Cerebellar cortex (tissue), 1 donor: ENCODE measurements at places on chromosomes 3 and 15.
A peak's percentile ranks its signal among the peaks of the same experiment; 100 is the strongest.

GRCh38 chr15:52730173-52730572 is 51.0 kb upstream of the ATOSA start:
- DNase-seq, result no peak

DNA sequence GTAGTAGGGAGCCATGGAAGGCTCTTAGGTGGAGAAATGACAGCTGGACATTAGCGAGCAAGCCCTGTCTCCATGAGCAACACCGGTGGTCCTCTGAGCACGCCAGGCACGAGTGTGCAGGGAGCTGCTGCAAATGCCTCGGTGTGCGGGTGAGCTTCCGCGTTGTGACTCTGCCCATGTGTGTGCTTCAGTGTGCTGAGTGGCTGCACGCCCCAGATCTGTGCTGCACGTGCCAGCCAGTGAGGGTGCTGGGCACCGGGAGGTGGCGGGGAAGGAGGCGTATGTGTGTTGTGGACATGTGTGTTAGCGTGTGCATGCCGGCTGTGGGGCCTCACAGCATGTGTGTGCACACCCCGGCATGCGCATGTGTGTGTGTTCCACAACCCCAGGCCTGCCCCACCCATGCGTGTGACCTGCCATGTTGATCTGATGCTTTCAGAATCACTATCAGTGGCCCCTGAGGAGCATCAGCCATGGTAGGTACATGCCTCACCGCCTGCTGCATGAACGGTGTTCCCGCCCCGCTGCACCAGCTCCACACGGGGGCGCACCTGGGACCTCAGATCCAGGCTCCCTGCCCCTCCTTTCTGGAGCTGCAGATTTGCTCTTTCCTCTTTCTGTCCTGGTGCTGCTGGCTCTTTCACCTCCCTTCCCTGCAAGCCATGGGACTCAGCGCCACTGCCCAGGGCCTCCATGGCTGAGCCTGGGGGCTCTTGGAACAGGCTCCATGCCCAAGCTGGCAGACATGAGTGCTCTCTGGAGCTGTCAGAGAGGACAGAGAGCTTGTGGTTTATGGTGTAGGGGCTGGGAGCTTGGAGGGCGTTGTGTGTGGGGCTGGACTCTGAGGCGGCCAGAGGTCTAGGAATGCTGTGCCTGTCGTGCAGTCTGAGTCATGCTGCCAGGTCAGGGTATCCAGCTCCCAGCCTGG is 169.4 kb downstream of the TBC1D2B start:
- DNase-seq, result peak; percentile 76

GRCh38 chr15:70035719-70036077 is 62.0 kb downstream of the TLE3 start:
- DNase-seq, result no peak

DNA sequence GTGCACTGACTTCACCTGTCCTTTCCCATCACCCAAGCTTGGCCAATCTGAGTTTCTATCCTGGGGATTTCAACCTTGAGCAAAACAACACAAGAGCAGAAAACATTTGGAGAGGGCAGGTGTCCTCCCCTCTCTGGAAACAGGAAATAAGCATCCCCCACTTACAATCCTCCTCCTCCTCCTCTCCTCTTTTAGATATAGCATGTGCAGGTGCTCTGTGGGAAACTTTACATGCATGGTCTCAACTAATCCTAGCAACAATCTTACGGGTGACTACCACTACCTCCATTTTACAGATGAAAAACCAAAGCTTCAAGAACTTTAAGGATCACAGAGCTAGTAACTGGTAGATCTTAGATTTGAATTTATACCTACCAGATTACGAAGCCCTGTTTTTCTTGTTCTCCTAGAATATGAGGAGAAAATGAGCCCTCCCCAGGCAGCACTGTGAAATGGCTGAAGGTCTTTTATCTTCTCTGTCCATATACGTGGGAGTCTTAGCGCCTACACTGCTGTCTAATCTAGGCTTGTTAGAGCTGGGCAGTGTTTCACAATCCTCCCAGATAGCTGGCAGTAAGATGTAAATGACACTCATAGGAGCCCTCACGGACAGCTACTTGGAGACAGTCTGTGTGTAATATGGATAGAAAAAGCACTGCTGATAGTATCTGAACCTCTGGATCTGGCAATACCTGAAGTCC is 301.2 kb upstream of the PROK2 start:
- no peak for DNase-seq

DNA sequence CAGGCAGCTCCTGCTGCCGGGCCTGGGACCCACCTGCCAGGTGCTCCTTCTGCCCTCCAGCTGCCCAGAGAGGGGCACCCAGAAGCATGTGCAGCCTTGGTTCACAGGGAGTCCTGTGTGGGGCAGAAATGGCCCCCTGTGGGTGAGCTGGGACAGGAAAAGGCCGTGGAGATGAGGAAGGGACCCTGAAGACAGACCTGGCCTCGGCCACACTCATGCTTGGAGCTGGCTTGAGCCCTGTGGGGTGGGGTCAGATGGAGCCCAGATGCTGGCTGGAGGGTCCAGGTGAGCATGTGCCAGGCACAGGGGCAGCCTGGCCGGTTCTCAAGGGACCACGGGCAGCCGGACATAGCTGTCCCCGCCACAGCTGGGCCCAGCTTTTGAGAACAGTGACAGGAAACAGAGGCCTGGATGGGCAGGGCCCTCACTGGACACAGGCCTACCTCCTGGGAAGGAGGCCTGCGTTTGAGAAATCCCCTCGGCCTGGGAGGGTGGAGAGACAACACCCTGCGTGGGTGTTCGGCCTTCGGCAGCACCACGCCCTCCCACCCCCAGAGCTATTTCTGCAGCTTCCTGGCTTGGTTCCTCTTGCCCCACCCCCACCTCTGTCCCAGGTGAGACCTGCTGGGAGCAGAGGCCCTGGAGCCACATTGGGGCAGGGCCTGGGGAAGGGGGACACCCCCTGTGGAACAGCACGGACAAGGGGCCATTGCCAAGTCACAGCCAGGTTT is 132.6 kb upstream of the MEF2A start:
- DNase-seq, result no peak

GRCh38 chr3:112460519-112461195 is 38.6 kb downstream of the BTLA start:
- DNase-seq, result no peak

GRCh38 chr3:163562625-163563024 is 1515.7 kb downstream of the SI start:
- DNase-seq, result no peak

DNA sequence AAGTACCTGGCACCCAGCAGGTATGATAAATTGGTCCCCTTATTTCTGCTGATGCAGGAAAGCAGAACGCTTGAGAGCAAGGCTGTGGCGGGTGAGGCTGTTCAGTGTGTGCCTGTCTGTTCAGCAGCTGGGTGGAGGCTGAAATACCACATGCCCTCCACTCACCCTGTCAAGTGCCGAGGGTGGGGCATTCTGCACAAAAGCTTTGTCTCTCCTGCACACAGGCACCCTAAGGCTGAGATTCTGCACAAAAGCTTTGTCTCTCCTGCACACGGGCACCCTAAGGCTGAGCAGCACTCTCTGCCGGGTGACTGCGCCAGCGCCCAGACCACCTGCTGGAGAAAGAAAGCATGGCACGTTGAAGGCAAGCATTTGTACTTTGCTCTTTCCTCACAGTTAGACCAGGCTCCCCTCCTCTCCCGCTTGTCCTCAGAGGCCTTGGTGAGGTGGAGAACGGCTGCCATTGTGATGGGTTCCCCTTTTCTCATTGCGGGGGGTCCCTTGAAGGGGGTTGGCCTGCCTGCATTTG is 97.5 kb downstream of the BDH1 start:
- no peak for DNase-seq

- DNase-seq, result no peak
These were observed 359.8 kb downstream of the C3orf38 start for GRCh38 chr3:88509582-88509981.

DNA sequence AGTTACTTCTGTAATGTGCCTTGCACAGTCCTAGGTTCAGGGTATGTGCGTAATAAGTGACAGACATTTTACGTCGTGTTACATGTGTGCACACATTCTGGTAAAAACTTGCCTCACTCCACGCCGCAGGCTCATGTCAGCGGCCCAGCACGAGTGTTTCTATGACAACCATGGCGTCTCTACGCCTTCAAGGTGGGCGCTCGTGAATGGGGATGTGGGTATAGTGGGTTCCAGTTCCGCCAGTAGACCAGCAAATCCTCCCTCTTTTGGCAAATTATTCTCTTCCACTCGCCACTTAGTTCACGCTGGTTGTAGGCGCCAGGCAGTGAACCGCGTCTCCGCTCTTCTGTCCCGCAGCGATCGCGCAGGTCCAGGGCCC is 40.3 kb downstream of the CHST14 start:
- peak; percentile 21 for DNase-seq

DNA sequence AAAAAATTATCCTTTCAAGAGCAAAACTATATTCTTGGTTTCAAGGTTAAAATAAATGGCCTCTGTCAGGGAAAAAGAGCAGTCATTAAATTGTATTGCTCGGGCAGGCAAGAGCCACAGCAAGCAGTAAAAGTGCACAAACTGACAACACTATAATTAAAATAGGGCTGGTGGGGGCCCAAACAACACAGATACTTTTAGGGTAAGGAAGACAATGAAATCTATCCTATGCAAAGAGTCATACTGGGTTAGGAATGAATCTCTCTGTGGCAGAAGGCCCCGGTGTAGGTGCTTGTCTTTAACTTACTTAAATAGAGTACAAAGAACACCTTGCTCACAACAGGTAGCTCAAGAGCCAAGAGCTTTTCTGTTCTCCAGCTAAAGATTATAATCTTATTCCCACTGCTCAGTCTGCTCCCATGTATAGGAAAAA is 94.7 kb downstream of the DLG1 start:
- peak; percentile 51 for DNase-seq

GRCh38 chr3:147945968-147946519 is 536.9 kb downstream of the ZIC1 start:
- DNase-seq, result no peak
